ENCODE measurements at places on chromosomes 4 and X.

- DNase-seq: no peak
These were observed 328.4 kb upstream of the SPANXN1 start for GRCh38 chrX:144918936-144919335.

DNA sequence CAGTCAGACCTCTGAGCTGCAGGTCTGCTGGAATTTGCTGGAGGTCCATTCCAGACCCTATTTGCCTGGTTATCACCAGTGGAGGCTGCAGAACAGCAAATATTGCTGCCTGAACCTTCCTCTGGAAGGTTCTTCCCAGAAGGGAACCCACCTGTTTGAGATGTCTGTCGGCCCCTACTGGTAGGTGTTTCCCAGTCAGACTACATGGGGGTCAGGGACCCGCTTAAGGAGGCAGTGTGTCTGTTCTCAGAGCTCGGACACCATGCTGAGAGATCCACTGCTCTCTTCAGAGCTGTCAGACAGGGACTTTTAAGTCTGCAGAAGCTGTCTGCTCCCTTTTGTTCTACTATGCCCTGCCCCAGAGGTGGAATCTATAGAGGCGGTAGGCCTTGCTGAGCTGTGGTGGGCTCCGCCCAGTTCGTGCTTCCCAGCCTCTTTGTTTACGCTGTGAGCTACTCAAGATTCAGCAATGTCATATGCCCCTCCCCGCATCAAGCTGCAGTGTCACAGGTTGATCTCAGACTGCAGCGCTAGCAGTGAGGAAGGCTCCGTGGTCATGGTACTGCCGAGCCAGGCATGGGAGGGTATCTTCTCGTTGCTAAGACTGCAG lies 44.1 kb upstream of the KDR start:
- DNase-seq: no peak

DNA sequence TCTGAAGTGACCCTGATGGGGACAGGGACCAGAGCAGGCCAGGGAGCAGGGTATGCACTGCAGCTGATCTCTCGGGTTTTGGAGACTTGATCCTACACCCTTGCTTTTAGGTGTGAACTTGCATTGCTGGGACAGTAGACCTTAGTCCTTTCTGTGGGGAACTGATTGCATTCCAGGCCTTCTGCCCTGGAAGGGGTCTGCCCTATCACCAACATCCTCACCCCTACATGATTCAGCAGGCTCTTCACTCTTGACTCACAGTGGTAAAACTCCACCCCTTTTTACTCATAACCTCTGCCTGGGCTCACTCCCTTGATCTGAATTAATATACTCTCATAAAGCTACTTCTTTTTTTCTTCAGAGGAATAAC lies 6.6 kb upstream of the DDX60L start:
- DNase-seq: peak; percentile 40

DNA sequence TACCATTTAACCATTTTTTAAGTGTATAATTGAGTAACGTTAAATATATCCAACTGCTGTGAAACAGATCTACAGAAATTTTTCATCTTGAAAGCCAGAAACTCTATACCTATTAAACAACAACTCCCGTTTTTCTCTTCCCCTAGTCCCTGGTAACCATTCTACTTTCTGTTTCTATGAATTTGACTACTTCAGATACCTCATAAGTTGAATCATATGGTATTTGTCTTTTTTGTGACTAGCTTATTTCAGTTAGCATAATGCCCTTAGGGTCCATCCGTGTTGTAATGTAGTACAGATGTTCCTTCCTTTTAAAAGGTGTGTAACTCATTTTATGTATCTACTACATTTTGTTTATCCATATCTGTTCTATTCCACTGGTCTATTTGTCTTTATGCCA lies 48.7 kb downstream of the STAG2 start:
- no peak for DNase-seq

- DNase-seq: no peak
These were observed 8.4 kb downstream of the TMEM271 start for GRCh38 chr4:567457-568350.

DNA sequence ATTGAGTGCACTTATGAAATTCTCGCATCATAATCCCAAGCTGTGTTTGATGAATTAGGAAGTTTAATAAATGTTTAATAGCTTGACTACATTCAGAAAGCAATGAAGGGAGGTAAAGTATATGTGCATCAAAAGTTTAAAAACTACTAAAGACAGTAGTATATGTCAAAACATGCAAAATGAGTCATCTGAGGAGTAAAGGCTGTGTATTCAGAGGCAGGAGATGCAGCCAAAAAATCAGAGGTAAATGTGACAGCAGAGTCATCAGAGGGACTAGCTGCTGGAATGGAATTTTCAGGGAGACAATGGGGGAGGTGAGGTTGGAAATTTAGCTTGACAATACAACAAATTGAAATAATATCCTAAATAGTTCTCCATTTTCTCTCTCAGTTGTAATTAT lies 127.0 kb upstream of the FUNDC1 start:
- no peak for DNase-seq

DNA sequence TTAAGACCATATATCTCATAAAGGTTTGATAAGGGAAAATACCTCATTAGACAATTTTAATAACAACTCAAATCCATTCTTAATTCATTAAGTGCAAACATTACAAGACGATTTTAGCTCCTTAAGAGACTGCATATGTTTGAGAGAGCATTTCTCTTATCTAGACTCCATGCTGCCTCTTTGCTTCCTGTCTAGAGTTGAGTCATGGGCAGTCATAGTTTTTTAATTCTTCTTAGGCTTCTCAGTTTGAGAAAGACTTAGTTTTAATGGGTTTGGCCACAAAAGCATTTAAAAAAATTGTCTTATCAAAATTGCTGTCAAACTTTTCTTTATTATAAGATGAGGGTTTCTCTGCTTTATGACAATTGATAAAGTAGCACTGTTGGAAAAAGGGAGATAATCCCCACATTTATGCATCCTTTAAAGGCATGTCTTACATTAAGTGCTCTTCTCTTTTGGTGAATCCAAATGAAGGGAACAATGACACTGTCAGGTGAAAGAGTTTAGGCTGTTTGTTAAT lies 713.4 kb downstream of the PCDH18 start:
- no peak for DNase-seq

DNA sequence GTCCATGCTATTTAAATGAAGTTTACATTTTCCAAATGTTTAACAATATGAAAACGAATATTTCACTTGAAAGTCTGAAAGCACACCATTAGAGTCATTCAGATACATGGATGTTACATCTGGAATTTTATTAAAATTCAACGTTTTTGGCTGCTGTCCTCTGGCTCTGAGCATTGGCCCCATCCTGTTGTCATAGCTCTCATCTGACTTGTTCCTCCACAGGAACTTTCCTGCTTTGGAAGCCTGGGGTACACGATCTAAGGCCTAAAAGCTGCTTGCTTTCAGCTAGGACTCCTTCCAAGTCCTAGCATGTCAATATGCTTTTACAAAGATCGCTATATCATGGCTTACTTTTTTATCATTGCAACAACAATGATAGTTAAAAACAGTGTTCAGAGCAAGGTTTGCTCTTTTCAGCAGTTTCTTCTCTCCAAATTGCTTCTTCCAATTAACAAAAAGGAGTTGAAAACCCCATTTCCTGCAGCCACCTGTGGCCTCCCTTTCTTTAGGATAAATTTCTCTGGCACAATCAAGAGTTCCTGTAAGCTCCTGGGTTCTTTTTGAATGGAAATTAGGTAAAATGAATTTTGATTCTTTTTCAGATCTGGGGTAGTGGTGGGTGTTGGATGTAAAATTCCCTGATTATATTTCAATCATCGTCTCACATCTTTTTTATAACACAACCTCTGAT lies 413.4 kb upstream of the AGA start:
- DNase-seq: no peak

GRCh38 chrX:46873746-46874145 lies 36.9 kb downstream of the RP2 start:
- no peak for DNase-seq

GRCh38 chrX:155864655-155865054 lies 16.5 kb upstream of the VAMP7 start:
- no peak for DNase-seq

- no peak for DNase-seq
These were observed 45.1 kb downstream of the KDR start for GRCh38 chr4:55080174-55080865.

DNA sequence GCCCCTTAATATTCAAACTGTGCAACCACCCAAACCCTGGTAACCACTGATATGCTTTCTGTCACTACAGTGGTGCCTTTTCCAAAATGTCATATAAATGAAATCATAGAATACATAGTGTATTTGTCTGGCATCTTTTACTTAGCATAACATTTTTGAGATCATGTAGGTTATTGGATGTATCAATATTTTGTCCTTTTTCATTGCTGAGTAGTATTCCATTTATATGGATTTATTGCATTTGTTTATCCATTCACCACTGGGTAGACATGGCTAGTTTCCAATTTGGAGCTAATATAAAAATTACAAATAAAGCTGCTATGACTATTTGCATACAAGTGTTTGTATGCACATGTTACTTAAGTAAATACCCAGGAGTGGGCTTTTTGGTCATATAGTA lies 121.6 kb downstream of the TMEM144 start:
- no peak for DNase-seq

DNA sequence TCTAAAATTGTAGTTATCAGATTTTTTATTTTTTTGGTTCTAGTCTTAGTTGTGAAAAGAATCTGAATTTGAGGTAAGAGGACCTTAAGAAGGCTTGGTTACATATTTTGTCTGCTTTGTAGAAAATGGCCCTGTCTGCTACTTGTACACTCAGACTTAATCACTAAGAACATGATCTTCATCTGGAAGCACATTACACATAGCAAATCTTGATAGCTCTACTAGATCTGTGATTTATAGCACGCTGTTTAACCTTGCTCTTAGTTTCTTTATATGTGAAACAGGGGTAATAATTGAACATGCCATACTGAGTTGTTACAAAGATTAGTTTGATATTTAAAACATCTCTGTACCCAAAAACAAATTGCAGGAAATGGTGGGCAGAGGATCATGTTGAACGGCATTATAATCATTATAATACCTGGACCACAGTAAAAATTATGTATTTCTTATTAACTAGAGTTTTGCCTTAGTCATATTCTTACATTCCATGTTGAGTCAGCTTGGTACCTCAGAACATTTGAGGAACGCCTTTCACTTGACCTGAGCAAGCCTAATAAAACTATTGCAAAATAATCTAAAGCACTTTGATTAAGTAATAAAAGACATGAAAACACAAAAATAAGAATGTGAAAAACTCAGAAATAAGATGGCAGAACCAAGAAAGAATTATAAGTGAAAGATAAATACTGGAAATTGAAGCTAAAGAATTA lies 738.0 kb upstream of the AADAT start:
- DNase-seq: no peak

DNA sequence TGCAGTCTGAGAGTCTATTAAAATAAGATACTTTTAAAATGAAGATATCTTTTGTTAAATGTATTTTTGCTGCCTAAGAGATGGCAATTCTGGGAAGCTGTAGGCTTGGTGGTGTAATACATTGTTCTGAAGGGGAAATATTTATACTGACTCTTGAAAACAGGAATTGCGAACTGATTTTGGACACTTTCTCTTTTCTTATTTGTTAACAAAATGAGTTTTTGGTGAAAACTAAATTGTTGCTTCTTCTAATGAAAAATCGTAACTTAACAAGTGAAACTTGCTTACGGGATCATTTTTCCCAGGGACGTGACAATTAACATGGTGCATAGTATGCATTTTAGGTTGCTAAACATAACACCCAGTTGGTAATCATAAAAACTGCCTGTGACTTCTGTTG lies 71.0 kb downstream of the RAPGEF2 start:
- DNase-seq: no peak

DNA sequence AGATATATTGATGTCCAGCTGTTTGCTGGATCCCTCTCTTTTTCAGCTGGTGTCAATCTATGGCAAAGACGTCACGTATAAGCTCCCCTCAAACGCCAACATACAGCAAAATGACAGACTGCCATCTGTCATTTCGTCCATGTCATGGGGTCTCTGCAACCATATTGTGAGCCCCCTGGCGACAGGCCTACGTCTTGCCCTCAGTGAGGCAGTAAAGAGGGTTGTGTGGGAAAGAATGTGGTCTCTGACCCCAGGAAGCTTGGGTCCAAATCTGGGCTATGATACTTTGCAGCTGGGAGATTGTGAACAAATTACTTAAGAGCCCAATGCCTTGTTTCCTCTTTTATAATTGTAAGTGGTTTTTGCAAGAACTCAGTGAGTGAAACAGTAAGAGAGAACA lies 7.4 kb downstream of the SUPT20HL2 start:
- DNase-seq: no peak

- DNase-seq: no peak
These were observed 781.4 kb downstream of the PCDH18 start for GRCh38 chr4:136750897-136751296.

GRCh38 chr4:95263960-95264359 lies 284.8 kb downstream of the UNC5C start:
- DNase-seq: no peak

GRCh38 chrX:578531-578930 lies 52.1 kb upstream of the SHOX start:
- no peak for DNase-seq

- DNase-seq: no peak
These were observed 119.3 kb downstream of the ZNF330 start for GRCh38 chr4:141339966-141340365.

GRCh38 chr4:957581-958313 lies 15.6 kb downstream of the DGKQ start:
- no peak for DNase-seq

- DNase-seq: no peak
These were observed 36.7 kb upstream of the HMX1 start for GRCh38 chr4:8908206-8908893.

GRCh38 chr4:105471566-105472176 lies 2.2 kb downstream of the PPA2 start:
- DNase-seq: peak; percentile 85

GRCh38 chrX:104310090-104310489 lies 55.4 kb upstream of the ESX1 start:
- no peak for DNase-seq

DNA sequence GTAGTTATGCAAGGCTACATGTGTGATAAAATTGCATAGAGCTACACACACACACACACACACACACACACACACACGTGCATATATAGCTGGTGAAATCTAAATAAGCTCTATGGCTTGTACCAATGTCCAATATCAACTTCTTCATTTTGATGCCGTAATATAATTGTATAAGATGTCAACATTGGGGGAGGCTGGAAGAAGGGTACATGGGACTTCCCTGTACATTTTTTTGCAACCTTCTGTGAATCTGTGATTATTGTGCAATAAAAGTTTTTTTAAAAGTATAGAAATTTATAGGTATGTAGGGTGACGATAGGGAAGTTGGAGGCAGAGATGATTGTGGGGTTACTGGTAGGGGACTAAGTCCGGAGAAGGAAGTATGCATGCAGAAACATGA lies 105.5 kb downstream of the HDAC8 start:
- no peak for DNase-seq

GRCh38 chrX:49695276-49696180 lies at the start of gene PAGE1:
TSS of gene PAGE1 (minus strand) at chrX:49695984. CDS start at chrX:49694770, 1,214 bp downstream.
- no peak for DNase-seq

All from activated CD4-positive, alpha-beta T cell treated with anti-CD3 and anti-CD28 coated beads, Interleukin-2, Interleukin-4, amounts not matched to agents 100 ng/mL and 50 ng/mL, durations not matched to agents 16 hours and 8 hours (primary cell).